Activated CD4-positive, alpha-beta T cell treated with anti-CD3 and anti-CD28 coated beads, Interleukin-2, amount 10 ng/mL, durations not matched to agents 7 days and 5 days (primary cell): ENCODE measurements at places on chromosomes 7 and 10.

- no peak for DNase-seq
Measured at GRCh38 chr7:1971946-1972654, 260.6 kb downstream of the MAD1L1 start.

GRCh38 chr10:260819-261429 is 125.7 kb downstream of the ZMYND11 start:
- DNase-seq, result no peak

- DNase-seq, result no peak
Measured at GRCh38 chr10:111745982-111746381, 437.6 kb downstream of the GPAM start.

GRCh38 chr7:51467384-51468017 is 150.9 kb upstream of the COBL start:
- DNase-seq, result peak; percentile 64

GRCh38 chr10:102188298-102188940 is 36.2 kb downstream of the NOLC1 start:
- DNase-seq, result no peak

DNA sequence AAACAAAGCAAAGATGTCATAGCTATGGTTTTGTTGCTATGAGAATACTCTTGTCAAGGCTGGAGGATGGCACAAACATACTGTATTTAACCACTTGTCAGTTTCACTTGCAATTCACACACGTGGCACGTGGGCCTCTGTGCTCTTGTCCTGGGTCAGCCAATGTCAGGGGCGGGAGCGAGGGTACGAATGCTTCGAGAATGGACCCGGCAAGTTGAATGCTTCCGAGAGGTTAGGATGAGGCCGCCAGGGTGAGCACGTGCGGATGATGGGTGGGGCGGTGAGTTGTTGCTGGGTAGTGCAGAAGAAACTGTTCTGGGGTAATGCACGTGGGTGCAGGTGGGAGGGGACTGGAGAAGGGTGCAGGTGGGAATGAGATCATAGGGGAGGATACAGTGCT is 10.4 kb upstream of the OCM2 start:
- no peak for DNase-seq

- DNase-seq, result no peak
Measured at GRCh38 chr7:154649434-154649833, 353.5 kb downstream of the PAXIP1 start.

GRCh38 chr10:72353965-72354355 is 759 bp downstream of the DNAJB12 start:
- DNase-seq, result no peak
